ENCODE measurements at places on chromosomes 7 and 10.

DNA sequence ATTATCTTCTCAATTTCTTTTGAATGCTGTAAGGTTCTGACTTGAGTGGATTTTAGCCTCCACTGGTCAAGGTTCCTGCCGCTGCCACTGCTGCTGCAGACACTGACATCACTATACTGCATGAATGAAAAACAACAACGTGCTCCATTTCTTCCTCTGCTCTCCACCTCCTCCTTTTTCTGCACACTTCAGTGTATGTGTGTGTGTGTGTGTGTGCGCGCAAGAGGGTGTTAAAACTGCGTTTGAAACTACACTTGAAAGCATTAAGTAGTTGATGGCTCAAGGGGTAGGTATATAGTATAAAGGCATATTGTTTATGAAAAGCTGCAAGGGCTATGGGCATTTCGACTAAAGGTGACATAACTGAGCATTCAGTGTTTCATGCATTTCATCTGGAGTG, 3.5 kb downstream of the GLCCI1 start:
- no peak for DNase-seq

DNA sequence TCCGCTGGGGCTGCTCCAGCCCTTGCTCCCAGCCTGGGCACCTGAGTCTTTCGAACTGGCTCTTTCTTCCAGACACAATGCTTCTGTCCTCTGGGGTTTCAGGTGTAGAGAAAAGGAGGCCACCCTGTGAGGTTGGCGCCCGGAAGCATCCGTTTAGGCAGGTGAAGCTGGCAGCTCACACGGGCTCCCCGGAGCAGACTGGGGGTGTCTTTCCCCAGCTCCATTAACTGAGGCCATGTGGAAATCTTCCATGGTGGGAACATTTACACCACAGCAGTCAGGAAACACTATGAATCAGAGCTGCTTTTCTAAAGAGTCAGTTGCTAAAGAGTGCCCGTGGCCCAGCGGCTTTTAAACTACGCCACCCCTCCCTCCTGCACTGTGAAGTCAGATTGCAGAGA, 29.2 kb downstream of the PRKAG2 start:
- no peak for DNase-seq

DNA sequence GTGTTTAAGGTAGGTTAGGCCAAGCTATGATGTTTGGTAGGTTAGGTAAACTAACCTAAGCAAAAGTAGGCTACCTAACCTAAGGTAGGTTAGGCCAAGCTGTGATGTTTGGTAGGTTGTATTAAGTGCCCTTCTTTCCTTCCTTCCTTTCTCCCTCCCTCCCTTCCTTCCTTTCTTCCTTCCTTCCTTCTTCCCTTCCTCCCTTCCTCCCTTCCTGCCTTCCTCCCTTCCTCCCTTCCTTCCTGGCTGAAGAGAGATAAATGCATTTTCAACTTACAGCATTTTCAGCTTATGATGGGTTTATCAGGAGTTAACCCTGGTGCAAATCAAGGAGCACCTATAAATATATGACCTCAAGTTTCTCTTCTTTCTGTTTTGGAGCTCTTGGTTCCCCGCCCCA, 56.2 kb downstream of the SND1 start:
- DNase-seq, result no peak

DNA sequence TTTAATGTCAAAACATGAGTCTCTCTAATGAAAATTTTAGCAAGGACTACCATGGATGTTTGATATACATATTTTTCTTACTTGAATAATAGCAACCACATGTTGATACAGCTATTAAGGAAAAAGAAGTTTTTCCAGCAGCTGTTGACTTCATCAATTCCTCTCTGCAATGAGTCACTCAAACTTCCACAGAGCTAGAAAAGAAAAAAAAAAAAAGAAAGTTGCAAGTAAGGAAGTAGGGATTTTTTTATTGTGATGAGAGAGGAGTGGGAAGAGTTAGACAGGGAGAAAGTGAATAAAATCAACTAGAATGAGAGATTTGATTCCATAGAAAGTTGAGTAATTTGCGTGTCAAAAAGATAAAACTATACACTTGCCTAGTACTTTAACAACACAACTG, 46.2 kb downstream of the CAV1 start:
- no peak for DNase-seq

GRCh38 chr10:19041171-19041570, 7.4 kb upstream of the MALRD1 start:
- no peak for DNase-seq

DNA sequence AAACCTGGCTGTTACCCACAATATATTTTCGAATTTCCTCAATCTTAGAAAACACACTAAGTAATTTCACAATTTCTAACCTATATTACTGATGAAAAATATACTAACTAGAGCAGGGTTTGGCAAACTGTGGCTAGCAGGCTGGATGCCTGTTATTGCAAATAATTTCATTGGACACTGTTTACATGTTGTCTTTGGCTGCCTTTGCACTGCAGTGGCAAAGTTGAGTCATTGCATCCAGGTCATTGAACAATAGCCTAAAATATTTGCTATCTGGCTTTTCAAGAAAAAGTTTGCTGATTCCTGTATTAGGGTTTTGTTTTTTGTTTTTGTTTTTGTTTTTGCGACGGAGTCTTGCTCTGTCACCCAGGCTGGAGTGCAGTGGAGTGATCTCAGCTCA, 47.2 kb downstream of the KIF11 start:
- DNase-seq, result no peak

GRCh38 chr7:81111781-81112540, 193.1 kb upstream of the SEMA3C start:
- DNase-seq, result no peak

- no peak for DNase-seq
These were observed 70.4 kb upstream of the MDFIC start for GRCh38 chr7:114851406-114852061.

GRCh38 chr10:76432016-76433012, 1000.9 kb downstream of the LRMDA start:
- no peak for DNase-seq

- no peak for DNase-seq
These were observed 81.6 kb upstream of the LRRC4 start for GRCh38 chr7:128112781-128113221.

GRCh38 chr7:5564894-5565293, 141.3 kb upstream of the TNRC18 start:
- no peak for DNase-seq

DNA sequence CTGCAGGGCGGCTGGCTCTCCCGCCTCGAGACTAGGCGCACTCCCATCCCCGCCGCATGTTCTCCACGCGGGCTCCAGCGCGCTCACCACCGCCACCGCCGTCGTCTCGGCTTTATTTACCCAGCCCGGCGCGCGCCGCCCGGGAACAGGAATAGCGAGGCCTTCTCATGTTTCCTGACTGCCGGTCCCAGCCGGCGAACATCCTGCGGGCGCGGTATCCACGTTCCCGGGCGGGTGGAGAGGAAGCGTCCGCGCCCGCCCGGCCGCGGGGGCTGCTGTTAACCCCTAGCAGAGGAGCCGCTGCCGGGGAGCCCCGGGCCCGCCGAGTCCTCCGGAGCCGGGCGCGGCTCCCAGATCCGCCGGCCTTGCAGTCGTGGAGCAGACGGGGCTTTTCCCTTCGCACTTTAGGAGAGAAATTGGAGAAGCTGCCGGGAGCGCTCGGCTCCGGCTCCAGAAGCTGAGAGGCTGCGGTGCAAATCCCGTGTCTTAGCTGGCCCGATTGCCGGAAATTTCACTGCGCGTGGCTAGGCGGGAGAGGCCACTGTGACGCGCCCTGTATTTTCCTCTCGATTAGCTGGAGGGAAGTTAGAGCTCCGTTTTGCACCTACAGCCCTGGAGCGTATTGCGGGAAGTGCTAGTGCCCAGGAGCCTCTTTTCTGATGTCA, at the start of gene MKX:
Gene MKX (minus strand): TSS at position 88 of the 665 bp plus-strand sequence. CDS start 2,404 bp downstream, outside the sequence.
- no peak for DNase-seq

DNA sequence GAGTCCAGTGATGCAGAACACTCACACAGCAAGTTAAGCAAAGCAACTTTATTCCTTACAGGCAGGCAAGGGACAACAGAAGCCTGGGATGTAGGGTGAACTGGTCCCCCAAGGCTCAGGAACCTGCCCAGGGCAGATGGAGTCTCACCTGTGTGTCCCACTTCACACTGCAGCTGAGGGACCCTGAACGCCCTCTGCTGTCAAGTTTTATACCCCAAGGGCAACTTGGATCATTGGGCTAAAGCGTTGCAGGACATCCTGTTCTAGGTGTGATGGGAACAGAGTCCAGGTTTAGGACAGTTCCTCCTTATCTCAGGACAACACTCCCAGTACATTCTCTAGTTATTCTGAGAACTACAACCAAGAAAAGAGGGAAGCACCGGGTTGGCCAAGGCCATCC, 49.5 kb upstream of the ZNF746 start:
- no peak for DNase-seq

DNA sequence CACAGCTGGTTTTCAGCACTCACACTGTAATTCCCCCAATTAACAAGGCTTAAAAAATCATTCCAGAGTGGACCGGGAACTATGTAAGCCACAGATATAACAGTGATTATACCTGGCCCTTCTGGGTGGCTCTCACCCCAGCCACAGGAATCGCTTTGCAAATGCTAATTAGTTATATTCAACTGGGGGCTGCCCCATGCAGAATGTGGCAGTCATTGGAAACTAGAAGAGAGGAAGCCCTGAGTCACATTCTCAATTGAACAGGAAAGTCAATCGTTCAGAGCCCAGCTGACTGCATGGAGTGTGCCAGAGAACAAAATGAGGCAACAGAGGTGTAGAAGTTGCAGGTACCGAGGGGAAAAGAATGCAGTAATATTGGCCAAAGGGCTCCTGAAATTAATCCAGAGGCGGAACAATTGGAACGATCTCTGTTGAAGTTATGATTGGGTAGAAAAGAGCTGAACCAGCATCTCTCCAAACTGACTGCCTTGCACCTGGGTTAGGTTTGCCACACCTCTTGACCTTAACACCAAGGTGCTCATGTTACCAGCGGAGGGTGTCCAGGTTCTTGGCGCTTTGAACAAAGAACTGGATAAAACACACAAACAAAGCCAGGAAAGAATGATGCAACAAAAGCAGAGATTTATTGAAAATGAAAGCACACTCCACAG, 909.7 kb upstream of the AUTS2 start:
- no peak for DNase-seq

DNA sequence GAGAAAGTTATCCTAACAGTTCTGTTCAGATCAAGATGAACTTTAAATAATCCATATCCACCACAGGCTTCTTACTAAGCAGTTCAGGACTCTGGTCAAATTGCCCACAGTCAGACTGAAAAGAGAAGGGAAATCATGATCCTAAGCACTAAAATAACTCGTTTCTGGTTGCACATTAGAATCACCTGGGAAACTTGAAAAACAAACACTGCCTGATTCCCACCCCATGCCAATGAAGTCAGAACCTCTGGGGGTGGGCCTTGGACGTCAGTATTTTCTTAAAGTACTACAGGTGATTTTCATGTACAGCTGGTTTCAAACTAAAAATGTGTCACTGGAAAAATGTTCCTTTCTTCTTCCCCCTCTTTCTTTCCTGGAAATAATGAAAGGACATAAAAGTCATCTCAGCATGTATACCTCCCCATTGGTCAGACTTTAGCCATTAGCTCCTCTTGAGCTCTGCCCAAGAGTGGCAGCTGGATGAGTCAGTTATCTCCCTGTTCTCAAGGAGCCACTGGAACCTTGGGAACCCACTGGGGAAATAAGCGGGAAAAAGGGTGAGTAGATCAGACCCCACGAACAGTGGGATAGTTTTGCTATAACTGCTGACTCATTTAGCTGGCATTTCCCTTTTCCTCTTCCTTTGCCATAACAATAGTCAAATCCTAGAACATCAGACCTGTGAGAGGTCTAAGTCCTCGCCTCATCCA, 75.3 kb upstream of the IL6 start:
- no peak for DNase-seq

DNA sequence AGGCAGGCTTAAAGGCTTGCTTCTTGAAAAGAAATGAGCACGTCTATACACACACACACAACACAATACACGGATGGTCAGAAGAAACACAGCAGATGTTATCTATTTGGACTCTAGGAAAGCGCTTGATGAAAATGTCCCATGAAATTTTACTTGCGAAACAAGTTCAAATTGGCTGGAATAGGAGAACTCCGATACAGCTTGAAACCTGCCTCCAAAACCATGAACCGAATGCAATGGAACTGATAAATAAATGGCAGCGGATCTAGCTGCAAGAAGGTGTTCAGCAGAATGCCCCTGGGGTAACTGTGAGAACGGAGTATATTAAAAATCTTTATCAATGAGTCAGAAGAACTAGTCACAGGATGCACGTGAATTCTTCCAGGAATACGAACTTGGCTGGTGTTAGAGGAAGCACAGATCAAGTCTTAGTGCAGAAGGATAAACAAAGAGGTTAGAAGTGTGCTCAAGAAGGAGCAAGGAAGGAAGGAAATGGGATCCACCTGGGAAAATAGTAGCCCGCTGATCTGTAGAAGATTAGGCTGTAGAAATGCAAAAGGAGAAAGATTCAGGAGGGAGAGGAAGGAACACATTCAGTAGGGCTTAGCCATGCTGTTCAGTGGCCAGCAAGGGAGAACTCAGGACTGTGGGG, 142.0 kb upstream of the PRKCQ start:
- no peak for DNase-seq

DNA sequence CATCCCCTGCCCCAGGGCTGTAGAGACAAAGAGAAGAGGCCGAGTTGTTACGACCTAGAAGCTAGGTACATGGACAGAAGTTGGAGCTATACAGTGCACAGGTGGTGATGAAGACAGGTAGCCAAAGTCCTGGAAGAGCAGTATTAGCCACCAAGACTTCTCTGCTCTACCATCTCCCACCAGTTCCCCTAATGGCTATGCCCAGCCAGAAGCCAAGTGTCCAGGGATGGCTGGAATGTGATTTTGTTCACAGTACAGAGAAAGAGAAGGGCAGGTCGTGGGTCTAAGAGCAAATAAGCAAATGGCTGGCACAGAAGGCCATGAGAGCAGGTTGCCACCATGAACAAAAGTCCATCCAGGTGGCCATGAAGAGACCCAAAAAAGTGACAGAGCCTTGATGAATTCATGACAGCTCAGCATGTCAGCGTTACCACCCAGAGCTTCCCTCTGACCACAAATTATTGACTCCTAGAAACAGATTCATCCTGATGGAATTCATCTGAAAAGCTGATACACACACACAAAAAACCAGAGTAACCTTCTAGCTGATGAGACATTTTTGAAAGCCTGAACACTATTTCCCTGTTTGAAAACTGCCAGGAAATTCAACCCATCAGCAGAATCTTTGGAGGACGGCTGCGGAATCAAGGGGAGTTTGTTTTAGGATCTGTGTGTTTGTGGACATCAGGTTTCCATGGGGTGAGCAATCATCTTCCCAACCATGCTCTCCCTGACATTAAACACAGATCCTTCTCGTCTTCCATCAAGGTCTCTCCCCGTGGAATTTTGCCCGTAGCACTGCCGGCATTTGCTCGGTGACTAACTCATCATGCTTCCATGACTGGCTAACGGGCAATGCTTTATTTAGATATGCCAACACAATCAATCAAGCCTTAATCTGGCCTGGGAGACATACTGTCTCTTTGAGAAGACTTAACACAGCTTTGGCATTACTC, 906.7 kb upstream of the AUTS2 start:
- no peak for DNase-seq

DNA sequence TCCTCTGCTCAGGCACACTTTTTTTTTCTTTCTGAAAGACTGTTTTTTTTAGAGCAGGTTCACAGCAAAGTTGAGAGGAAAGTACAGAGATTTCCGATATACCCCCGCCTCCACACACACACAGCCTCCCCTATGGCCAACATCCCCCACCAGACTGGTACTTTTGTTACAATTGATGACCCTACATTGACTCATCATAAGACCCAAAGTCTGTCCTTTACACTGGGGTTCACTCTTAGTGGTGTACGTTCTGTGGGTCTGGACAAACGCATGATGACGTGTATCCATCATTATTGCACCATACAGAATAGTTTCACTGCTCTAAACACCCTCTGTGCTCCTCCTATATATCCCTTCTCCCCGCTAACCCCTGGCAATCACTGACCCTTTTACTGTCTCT, 107.7 kb downstream of the RBM20 start:
- DNase-seq, result no peak

- no peak for DNase-seq
These were observed 23.1 kb downstream of the TYW1 start for GRCh38 chr7:67019562-67020390.
